ENCODE measurements at places on chromosomes 5 and 9.

DNA sequence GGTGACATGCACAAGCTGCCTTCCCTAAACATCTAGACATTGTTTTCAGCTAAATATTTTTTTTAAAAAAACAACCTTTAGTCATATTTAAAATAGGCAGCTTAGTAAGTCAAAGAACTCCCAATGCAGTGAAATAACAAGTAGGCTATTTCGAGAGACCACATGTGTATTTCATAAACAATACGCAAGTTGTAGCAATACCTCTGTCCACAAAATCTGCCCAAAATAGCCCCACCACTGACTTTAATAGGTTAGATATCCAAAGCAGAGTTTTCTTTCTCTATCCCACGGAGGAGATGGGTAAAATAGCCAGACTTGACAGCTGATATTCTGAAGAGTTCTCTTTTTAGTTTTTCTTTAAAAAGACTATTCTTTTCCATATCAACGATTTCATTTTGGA, 1.2 kb downstream of the SLC24A2 start:
- DNase-seq: no peak

GRCh38 chr9:32627394-32627954, 8.0 kb downstream of the TAF1L start:
- DNase-seq: no peak

- DNase-seq: no peak
Measured at GRCh38 chr9:132983491-132984201, 5.2 kb downstream of the GFI1B start.

DNA sequence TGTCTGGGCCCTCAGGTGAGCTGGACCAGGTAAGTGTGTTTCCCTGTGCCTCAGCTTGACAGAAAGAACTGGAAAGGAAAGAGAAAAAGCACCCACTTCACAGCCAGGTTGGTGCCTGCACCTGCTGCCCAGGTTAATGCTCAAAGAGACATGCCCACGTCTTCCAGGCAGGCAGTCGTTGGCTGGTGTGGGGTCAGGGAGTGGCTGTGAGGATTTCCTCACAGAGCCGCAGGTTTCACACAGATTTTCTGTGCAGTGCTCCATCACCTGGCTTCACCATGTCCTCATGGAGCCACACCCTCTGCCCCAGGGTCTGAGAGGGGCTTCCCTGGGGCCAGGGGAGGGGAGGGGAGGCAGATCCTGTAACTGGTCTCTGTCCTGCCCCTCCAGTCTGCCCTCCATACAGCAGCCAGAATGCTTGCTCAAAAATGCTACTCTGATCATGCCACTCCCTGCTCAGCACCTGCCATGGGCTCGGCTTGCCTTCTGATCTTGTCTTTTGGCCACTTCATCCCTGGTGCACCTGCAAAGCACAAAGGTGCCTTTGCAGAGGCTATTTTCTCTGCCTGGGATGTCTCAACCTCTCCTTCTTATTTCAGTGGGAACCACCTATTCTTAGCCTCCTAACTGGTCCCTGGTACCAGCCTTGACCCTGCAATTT, 82.5 kb upstream of the UBTD2 start:
- no peak for DNase-seq

DNA sequence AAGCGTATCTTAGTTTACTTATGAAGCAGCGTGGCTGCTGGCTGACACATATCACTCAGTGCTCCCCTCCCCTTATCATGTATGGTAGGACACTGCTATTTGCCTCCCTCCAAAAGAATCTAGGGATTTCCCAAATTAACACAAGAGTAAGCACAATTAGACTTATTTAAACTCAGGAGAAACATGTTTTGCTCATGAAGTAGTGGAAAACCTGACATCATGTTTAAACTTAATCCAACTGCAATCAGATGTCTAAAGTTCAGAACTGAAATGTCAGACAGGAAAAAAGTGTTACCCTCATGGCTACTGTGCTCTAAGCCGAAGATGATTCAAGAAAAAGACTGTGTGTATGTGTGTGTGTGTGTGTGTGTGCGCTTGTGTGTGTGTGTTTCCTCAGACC, 324.1 kb upstream of the TNC start:
- peak; percentile 68 for DNase-seq

- DNase-seq: no peak
Measured at GRCh38 chr9:135607401-135608293, 31.7 kb downstream of the GLT6D1 start.

All from fibroblast of skin of abdomen (primary cell).